ENCODE measurements at places on chromosomes 4 and X.
A peak's percentile ranks its signal among the peaks of the same experiment; 100 is the strongest.

GRCh38 chr4:17535906-17536305, 20.9 kb downstream of the CLRN2 start:
- no peak for DNase-seq

DNA sequence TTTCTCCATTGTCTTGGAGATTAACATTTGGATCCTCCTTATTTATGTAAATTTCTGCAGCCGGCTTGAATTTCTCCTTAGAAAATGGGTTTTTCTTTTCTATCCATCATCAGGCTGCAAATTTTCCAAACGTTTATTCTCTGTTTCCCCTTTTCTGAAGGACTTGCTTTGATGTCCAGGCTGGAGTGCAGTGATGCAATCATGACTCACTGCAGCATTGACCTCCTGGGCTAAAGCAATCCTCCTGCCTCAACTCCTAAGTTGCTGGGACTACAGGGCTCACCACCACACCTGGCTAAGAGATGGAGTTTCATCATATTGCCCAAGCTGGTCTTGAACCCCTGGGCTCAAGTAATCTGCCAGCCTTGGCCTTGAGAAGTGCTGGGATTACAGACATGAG, 144.0 kb upstream of the ZXDB start:
- no peak for DNase-seq

DNA sequence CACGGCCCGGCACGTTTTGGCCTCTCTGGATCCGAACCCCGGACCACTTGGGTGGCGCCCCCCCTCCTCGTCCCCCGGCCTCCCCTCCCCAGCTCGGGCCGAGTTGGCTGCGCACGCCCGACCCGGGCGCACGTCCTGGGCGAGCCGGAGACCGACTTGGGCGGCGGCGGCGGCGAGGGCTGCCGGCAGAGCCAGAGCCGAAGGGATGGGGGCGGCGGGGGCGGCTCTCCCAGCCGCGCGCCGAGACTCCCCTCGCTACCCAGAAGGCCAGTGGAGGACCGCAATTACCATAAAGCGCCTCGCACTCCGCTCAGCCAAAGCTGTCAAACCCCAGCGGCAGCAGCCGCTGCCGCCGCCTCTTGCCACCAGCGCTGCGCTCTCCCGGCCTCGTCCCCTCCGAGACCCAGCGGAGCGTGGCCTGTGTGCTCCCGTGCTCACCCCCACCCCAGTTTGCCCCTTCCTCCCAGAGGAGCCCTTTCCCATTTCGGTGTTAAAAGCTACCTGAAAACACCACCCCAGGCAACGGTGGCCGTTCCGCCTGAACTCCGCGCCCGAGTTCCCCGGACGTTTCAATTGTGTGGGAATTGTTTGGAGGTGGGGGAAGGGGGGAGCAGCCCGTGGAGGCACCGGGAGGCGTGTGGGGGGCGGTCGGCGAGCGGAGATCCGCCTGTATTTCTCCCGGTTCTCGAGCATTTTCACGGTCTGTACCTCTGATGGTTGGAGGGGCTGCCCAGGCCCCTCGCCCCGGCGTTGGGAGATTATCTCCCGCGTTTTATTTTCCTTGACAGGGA, 701 bp upstream of the BCOR start:
- DNase-seq = peak; percentile 61

GRCh38 chrX:20382518-20383297, 116.0 kb upstream of the RPS6KA3 start:
- no peak for DNase-seq

GRCh38 chr4:17787315-17787714, 5.9 kb upstream of the FAM184B start:
- DNase-seq = peak; percentile 52

All from astrocyte of the spinal cord (primary cell).